Stimulated activated CD4-positive, alpha-beta T cell treated with anti-CD3 and anti-CD28 coated beads, Interleukin-15, amount 100 ng/mL, for 48 hours (primary cell): ENCODE measurements at places on chromosomes 7 and 10.

DNA sequence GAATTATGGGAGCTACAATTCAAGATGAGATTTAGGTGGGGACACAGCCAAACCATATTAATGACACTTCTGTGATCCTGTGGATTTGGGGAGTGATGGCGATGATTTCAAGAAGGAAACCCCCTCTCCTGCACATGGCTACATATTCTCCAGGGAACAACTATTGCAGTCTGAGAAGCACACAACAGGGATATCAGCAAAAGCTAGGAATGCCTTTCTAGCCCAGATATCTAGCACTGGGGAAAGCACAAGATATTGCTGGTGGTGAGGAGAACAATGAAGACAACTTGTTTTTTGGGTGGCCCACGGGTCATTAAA is 24.3 kb downstream of the EPDR1 start:
- DNase-seq = no peak

DNA sequence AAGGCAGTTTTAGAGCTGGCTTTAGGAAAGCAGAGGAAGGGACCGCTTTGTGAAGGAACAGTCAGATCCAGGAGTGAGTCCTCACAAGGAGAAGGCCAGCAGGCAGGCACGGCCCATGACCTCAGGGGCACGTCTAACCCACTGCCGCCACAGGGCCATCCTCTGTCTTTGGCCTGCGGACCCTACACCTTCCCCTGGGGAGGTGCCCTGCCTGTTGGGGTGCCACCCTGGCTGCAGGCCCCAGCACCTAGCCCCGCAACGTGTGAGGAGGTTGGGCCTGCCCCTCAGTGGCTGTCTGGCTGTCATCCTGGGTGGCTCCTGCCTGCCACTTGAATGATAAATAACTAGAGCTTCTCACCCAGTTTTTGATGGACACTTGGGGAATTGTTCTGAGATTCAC is 31.0 kb upstream of the TRIM8 start:
- DNase-seq = no peak

GRCh38 chr7:14419531-14419930 is 430.1 kb upstream of the ETV1 start:
- no peak for DNase-seq

GRCh38 chr10:49760789-49761188 is 1.3 kb downstream of the OGDHL start:
- no peak for DNase-seq

- DNase-seq = no peak
These were observed 72.7 kb downstream of the ELFN1 start for GRCh38 chr7:1742555-1743303.

DNA sequence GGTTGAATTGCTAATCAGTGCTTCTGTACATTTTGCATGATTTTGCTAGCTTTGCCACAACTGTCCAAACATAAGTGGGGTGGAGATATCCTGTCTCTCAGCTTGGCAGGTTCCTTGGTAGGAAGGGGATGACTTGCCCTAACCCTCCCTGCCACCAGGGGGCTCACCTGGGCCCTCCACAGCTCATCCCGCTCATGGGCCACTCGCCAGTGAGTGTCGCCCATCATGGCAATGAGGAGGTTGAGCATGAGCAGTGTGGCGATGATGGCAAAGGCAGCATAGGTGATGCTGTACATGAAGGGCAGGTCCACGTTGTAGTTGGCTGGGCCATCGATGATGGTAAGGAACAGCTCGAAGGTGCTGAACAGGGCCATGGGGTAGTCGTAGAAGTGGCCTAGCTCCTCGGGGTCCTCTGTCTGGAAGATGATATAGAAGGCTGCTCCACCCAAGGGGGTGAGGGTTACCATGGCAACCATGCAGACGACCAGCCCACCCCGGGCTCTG is 12.2 kb downstream of the TRPV6 start:
- peak; percentile 31 for DNase-seq

DNA sequence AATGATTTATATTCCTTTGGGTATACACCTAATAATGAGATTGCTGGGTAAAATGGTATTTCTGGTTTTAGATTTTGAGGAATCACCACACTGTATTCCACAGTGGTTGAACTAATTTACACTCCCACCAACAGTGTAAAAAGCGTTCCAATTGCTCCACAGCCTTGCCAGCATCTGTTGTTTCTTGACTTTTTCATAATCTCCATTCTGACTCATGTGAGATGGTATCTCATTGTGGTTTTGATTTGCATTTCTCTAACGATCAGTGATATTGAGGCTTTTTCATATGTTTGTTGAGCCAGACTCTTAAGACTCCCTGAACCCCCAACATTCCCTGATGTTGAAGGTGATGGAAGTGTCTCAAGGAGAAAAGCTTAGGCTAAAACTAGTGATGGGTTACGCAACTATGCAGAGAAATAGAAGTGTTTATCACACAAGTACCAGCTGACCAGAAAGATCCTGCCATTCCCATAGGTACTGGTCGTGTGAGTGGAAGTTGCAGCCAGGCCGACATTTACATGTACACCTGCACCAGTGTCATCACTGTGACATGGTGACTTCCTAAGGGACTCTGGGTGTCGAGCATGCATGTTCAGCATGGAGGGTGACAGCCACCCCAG is 711.2 kb upstream of the NRP1 start:
- no peak for DNase-seq

- DNase-seq = no peak
These were observed 79.3 kb upstream of the OIT3 start for GRCh38 chr10:72814099-72814790.

GRCh38 chr10:126074291-126074690 is 177.9 kb downstream of the FANK1 start:
- no peak for DNase-seq

DNA sequence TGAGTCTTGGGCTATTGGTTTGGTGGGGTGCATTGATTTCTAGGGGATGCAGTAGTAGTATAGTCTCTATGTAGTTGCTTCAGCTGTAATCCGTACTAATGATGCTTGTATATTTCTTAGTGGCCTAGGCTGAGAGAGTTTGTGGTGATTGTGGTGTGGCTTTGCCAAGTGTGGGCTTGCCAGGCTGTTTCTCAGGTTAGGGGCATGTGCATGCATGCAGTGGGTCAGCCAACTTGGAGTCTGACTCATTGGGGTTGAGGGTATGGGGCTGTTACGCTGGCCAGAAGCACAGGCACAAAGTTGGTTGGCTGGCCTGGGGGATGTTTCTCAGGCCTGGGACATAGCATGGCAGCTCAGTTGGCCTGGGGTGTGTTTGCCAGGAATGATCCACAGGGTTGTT is 25.7 kb upstream of the PLA2G12B start:
- DNase-seq = no peak

GRCh38 chr7:75565132-75565837 is 73.2 kb downstream of the SPDYE5 start:
- DNase-seq = no peak

DNA sequence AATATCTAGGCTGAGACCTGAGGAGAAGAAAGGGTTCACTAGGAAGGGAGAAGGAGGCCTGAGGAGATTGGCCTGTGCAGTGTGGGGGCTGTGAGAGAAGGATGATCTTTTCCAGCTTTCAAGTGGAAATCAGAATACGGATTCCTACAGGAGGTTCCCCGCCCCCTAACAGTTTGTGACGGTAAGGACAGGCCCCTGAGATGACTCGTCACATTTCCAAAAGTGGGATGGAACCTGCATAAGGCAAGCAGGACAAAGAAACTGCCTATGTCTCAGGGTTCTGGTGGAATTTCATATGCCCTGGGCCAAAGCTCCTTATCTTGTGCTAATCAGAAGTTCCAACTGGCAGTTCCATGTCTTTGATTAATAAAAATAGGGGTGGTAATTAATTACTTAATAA is 275.6 kb downstream of the SNX10 start:
- no peak for DNase-seq

DNA sequence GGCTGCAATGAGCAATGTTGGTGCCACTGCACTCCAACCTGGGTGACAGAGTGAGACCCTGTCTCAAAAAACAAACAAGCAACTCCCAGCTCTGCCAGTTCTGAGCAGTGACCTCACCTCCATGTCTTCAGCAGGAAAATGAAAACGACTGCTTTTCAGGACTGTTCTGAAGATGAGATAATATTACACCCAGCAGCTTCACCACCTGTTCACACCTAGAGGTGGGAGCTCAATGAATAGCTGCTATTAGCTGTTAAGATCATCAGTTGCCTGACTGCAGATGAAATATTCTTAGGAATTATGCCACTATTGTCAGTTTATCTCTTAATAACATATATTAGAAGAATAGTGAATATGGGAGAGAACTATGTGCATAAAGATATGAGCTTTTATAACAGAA is 48.4 kb upstream of the CYTH3 start:
- no peak for DNase-seq

GRCh38 chr7:2980401-2981102 is 63.1 kb downstream of the CARD11 start:
- no peak for DNase-seq

GRCh38 chr10:88064608-88065382 is 201.4 kb downstream of the PTEN start:
- peak; percentile 11 for DNase-seq

DNA sequence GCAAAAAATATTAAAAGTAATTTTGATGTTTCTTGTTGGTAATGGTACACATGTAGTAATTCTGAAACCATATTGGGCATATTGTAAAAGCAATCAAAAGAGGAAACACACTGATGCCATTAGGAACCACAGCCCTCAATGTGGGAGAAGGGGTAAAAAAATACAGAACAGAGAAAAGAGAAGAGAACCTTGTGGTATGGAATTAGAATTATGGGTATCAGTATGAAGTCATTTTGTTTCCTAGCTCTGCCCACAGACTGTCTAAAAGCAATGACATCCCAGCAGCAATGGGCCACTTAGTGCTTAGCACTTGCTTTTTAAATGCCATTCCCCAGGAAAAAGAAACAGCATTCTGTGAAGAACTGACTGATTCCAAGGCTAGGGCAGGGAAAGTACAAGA is 61.5 kb downstream of the CPVL start:
- no peak for DNase-seq

DNA sequence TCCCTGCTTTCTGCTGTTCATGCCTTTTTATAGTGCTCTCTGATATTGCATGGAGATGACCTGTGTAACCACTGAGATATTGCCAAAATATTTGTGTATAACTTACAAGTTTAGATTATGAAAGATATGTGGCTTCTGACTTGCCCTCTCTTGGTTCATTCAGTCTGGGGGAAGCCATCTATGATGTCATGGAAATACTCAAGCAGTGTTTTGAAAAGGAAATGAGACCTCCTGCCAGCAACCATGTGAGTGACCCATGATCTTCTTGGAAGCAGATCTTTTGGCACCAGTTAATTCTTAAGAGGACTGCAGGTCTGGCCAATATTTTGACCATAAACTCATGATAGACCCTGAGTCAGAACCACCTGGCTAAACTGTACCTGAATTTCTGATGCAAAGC is 183.0 kb downstream of the THSD7A start:
- no peak for DNase-seq

- DNase-seq = no peak
These were observed 18.0 kb downstream of the CHST15 start for GRCh38 chr10:124075231-124075955.

- DNase-seq = no peak
These were observed 225.5 kb upstream of the TCF7L2 start for GRCh38 chr10:112724404-112724991.

DNA sequence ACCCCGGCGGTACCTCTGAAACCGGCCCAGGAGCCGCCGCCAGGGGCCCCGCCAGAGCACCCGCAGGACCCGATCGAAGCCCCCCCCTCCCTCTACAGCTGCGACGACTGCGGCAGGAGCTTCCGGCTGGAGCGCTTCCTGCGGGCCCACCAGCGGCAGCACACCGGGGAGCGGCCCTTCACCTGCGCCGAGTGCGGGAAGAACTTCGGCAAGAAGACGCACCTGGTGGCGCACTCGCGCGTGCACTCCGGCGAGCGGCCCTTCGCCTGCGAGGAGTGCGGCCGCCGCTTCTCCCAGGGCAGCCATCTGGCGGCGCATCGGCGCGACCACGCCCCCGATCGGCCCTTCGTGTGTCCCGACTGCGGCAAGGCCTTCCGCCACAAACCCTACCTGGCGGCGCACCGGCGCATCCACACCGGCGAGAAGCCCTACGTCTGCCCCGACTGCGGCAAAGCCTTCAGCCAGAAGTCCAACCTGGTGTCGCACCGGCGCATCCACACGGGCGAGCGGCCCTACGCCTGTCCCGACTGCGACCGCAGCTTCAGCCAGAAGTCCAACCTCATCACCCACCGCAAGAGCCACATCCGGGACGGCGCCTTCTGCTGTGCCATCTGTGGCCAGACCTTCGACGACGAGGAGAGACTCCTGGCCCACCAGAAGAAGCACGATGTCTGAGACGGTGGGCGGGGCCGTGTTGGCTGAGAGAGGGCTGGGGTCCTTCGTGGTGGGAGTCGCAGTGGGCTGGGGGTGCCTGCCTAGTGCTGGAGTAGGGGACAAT is 3.8 kb downstream of the REPIN1 start:
- no peak for DNase-seq

GRCh38 chr10:110967645-110968044 is 48.2 kb downstream of the SHOC2 start:
- DNase-seq = no peak

GRCh38 chr10:122190176-122190943 is 80.7 kb upstream of the BTBD16 start:
- no peak for DNase-seq

DNA sequence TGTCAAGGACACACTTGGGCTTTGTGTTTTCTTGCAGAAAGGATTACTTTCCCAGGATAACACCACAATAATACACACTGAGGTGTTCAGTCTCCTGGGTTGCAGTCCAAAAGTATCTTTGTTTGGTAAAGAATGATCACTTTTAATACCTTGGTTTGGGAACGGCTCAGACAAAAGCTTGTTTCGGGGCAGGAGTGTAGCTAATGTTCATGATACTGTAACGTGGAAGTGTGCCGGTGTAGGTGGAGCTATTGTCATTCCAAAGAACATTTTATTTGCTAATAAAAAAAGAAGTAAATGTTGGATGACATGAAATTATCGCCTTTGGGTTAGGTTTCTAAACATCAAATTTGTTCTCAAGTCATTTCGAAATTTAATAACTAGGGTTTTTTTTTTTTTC is 1.2 kb downstream of the EIF4H start:
- DNase-seq = no peak

DNA sequence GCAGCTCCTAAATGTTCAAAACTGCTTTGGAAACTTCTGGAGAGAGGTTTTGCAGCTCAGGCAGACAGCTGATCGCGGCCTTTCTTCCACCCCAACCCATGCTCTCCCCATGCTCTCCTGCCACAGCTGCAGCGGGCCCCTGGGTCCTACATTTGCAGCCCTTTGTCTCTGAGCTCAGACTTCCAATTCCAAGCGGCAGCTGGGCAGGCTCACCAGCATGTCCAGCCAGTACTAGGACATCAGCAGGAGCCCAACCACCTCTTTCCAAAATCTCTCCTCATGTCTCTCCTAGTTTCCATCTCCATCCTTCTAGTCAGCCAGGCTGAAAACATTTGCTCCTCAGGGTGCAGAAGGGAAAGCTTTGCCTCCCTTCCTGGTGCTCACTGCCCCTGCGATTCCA is 6.0 kb downstream of the LEP start:
- no peak for DNase-seq

- DNase-seq = no peak
These were observed 247.9 kb upstream of the PCDH15 start for GRCh38 chr10:55048830-55049498.

DNA sequence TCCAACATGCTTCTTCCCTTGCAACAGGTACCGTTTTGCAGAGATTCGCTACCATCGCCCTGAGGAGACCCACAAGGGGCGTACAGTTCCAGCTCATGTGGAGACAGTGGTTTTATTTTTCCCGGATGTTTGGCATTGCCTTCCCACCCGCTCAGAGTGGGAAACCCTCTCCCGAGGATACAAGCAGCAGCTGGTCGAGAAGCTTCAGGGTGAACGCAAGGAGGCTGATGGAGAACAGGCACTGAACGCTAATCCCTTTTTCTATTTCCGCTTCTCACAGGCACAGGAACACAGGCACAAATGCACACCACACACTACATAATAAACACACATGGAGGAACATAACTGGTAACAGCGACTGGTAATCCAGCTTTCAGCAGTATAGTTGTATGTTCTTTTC is 35.2 kb downstream of the CCAR1 start:
- DNase-seq = no peak
